Gastroesophageal sphincter (tissue), 4 donors: ENCODE measurements at places on chromosomes 11 and 22.

GRCh38 chr11:80783561-80783960 lies 1342.7 kb upstream of the TENM4 start:
- no peak for ATAC-seq

GRCh38 chr11:32385998-32386397 lies 49.3 kb downstream of the WT1 start:
- ATAC-seq: no peak

- no peak for ATAC-seq
These were observed 67.5 kb downstream of the TEAD1 start for GRCh38 chr11:12741671-12742216.

DNA sequence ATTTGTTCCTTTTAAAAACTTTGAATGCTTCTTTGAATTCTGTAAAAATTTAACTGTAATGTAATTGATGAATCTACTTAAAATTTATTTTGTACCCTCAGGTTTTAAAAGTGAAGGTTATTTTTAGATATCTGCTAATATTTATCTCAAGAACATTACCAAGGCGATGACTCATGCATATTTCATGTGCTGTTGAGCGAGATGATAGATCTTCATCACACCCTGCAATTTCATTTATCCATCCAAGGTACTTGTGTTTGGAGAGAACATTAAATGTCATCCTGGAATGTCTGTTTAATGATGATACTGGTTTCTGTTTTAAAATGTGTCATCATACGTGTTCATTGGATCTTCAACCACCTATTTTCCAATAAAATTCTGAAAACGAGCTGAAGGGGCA lies 6.7 kb upstream of the OOSP4A start:
- no peak for ATAC-seq

GRCh38 chr11:45659818-45660160 lies 5.6 kb downstream of the CHST1 start:
- ATAC-seq: no peak

- ATAC-seq: no peak
These were observed 25.5 kb downstream of the DRD2 start for GRCh38 chr11:113449743-113450142.

DNA sequence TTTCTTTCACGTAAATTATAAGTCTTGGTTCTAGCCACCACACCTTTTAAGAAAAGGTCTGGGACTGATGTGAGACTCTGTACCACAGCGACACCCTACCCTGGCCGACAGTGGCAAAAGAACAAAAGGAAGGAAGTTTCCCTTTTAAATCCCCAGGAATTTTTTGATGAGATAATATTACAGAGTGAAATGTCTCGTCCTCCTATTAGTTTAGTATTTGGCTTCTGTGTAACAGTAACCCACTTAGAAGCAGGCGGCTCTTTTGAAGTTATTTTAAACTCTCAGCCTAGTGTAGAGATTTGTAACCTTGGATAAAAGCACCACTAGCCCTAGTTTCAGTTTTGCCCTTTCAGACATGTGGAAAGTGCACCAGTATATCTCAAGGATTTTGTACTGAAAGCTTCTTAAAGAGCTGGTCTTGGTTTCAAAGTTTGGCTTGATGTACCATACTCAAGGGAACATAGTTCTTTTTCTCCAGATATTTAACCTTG lies 84.1 kb downstream of the C22orf31 start:
- peak; percentile 31 for ATAC-seq

DNA sequence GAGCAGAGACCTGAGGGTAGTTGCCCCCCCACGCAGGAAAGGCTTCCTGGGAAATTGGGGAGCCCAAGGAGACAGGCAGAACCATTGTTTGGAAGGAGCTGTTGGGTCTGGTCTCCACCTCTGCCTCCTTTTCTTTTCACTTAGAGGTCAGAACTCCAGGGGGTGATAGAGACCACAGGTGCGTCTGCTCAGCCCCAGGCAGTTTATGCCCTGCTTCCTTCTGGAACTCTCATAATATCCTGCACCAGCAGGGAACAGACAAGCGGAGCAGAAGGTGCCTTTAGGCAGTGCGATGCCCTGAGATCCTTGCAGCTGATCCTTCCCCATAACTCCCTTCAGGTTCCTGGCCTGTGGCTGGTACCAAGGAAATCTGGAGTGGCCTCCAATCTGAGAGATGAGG lies 120.2 kb downstream of the NECTIN1 start:
- ATAC-seq: no peak

GRCh38 chr22:34330432-34330831 lies 410.2 kb upstream of the LARGE1 start:
- no peak for ATAC-seq

GRCh38 chr11:84234462-84235202 lies 948.5 kb upstream of the CCDC90B start:
- ATAC-seq: no peak

- ATAC-seq: no peak
These were observed 8.2 kb downstream of the MS4A15 start for GRCh38 chr11:60764879-60765278.

- ATAC-seq: peak; percentile 64
These were observed 22.1 kb downstream of the FLI1 start for GRCh38 chr11:128715691-128716561.

DNA sequence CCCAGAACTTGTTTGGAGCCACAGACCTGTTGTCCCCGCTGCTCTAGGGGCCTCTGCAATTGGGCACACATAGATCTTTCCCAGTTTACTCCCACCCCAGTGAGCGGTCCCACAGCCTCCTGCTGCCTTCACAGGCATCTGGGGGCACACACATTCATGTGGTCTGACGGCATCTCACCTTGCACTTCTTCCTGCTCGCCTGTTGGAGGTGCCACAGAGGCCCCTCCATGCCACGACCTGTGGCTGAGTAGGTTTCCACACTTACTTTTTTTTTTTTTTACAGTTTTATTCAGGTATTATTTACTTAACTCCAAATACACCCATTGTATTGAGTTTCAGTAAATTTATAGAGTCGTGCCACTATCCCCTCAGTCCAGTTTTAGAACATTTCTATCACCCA lies 68.9 kb upstream of the SEPTIN5 start:
- ATAC-seq: no peak

DNA sequence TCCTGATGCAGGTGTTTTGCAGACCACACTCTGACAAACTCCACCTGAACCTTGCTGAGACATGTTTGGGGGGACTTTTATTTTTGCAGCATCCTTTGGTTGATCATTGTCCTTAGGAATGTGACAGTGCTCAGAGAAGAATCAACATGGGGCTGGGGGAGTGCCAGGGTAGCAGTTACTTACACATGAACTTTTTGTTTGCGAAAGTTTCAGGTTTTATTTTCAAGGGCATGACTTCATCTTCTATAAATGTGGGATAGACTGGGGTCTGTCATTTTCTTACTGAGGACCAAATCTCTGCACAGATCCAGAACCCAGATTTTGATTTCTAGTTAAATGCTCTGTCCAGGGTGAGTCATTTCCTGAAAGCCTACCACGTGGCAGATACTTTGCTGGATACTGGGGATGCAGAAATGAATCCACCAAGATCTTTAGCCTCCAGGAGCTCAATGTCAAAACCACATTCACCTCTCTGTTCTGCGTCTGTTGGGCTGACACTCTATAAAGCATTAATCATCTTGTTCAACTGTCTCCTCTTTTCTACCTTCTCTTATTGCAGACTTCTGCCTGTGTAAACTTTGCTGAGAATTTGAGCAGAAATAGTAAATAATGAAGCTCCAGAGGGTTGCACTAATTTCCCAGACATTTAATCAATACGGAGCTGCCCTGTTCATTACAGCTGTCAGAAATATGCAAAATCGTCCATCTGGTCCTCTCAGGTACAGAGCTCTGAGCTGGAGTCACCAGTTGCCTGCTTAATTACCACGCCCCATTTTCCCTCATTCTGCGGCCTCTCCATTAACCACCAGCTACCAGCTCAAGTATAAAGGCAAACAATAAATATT lies 387.9 kb downstream of the MIAT start:
- ATAC-seq: no peak

GRCh38 chr22:20203142-20203551 lies 52.3 kb upstream of the CCDC188 start:
- ATAC-seq: peak; percentile 22

DNA sequence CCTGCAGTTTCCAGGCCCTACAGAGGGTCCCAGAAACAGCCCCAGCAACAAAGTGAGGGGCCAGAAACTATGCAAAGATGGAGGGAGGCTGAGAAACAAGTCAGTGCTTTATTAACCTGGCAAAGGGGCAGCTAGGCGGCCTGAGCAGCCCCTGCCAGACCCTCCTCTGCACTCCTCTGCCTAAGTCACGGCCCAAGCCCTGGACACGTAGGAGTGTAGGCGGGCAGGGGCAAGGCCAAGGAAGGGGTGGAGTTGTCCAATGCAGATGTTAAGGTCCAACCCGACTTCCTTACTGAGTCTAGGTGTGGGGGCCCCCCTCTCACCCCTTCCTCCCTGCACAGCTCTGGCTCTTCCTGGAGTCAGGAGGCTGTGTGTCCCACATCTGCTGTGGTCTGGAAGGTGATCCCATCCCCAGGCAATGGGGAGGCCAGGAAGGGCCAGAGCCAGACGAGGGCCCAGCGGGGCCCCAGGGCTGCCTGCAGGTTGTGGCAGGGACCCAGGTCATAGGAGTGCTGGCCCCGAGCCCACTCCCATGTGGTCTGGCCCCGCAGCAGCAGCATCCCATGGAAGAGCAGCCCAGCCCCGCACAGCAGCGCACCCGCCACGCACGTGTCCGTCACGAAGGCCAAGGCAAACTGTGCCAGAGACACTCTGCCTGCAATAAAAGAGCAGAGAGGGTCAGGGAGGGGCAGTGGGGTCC lies 6.5 kb downstream of the ZDHHC24 start:
- ATAC-seq: no peak

DNA sequence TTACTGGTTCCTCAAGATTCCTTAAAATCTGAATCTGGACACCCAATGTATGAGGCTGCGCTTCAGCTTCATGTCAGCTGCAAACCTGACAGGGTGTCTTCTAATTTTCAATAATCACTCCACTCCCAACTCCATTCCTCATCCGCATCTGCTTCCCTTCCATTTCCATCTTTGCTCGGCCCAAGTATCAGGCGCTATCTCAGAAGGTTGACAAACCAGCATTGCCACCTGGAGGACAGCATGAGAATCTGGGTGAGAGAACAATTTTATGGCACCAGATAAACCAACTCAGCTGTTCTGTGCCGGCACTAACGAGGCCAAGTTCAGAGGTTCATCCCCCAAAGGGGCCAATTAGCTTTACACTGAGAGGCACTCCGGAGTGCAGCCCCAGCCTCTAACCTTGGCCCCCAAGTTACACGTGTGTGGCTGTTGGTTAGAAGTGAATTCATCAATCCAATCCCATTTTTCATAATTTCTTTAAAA lies 79.1 kb upstream of the LMO2 start:
- ATAC-seq: peak; percentile 69

GRCh38 chr22:25554238-25554671 lies 10.2 kb upstream of the GRK3 start:
- ATAC-seq: no peak

DNA sequence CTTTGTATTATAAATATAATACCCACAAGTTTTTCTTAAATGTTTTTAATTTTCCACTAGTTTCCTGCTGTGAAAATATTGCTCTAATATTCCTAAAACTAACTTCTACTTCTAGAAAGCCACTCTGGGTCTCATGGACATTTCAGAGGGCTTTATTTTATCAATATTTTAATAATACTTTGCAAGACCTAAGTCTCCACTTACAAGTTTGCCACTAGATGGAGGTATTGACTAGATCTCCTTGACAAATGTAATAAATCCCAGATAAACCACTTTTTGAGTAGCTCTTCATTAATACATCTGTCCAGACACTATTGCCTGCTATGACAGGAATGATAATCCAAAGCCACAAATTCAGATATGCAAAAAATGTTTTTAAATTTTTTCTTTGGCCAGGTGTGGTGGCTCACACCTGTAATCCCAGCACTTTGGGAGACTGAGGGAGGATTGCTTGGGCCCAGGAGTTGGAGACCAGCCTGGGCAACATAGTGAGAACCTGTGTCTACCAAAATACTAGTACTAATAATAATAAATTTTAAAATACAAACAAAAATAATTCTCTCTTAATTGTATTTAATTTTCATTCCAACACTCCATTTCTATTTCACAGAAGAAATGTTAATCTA lies 3.5 kb upstream of the ACAT1 start:
- no peak for ATAC-seq

GRCh38 chr11:62498492-62499286 lies 47.9 kb downstream of the AHNAK start:
- ATAC-seq: no peak

GRCh38 chr22:24096758-24097115 lies 84.5 kb upstream of the SUSD2 start:
- no peak for ATAC-seq

DNA sequence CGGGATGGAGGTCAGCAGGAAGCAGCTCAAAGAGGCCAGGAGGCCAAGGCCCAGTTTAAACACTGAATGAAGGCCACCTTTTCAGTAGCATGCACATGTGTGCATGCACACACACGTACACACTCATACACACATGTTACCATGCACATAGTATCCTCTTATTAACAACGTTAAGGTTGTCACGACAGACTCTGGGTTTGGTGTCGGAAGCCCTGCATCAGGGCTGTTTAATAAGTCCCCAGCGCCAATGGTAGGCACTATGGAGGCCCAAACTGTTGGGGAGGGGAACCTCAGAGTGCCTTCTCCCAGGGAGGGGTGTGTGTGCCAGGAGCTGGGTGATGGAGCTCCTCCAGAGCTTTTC lies 39.5 kb upstream of the ADA2 start:
- no peak for ATAC-seq

DNA sequence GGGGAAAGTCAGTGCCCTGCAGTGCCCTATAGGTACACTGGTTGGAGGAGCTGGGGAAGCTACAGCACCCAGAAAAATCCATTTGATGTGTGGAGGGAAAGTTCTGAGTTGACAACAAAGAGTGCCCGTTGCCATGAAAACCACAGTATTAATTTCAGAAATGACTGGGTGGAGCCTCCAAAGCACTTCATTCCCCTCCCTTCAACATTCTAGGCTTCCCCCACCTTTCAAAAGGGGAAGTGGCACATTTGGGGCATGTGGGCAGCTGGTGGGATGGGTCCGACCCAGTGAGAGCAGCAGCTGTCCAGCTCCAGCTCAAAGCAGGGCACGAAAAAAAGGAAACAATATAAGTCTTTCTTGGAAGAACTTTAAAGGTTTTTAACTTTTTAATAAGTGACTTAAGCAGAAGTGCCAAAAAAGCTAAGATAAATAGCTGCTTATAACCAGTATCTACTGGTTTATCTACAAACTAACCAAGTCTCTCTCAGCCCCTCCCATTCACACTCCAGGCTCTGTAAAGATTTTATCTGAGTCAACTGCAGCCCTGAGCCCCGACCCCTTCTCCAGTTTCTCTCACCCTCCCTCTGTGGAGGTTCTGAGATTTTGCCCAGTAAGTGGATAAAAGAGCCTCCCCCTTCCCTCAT lies 9.0 kb upstream of the AHNAK start:
- ATAC-seq: no peak
